ENCODE measurements at places on chromosomes 13 and 19.

GRCh38 chr19:49559443-49559842, 20.9 kb downstream of the NOSIP start:
- no peak for DNase-seq

- DNase-seq, result no peak
Measured at GRCh38 chr13:31764556-31764955, 25.2 kb downstream of the RXFP2 start.

GRCh38 chr13:111110054-111110453, 5.1 kb upstream of the ARHGEF7 start:
- DNase-seq, result no peak

- no peak for DNase-seq
Measured at GRCh38 chr13:94825507-94825906, 113.2 kb upstream of the SOX21 start.

Measured in activated CD4-positive, CD25-positive, alpha-beta regulatory T cell (primary cell).